ENCODE measurements at places on chromosomes 12 and 14.

DNA sequence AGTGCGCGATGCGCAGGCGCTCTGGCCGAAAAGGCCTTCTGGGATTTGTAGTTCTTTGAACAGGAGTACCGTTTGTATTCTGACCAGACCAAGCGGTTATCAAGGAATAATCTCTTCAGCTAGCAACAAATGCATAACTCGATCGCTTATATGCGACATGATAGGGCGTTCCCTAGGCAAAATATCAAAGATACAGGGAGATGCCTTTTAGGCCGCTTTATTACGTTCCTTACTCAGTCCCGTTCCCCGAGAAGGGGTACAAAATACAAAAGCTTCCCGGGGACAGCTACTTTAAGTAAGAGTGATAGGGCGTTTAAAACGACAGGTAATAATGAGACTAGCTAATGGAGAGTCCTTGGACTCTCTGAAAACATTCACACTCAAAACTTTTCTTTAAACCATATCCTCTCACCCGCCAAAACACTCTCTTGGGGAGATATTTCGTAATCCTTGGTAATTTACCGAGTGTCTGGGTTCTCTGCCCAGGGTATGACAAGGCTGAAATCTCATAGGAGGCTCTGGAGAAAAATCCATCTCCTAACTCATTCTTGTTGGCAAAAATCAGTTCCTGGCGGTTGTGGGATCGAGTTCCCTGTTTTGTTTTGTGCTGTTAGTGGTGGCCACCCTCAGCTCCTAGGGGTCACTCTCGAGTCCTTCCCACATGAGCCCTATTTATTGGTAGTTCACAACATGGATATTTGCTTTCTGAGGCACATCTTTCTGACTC lies 412 bp upstream of the SNW1 start:
- no peak for DNase-seq

- no peak for DNase-seq
These were observed 1241.4 kb upstream of the TMEM132C start for GRCh38 chr12:127025545-127025944.

GRCh38 chr12:30913323-30913722 lies 13.2 kb upstream of the TSPAN11 start:
- no peak for DNase-seq

DNA sequence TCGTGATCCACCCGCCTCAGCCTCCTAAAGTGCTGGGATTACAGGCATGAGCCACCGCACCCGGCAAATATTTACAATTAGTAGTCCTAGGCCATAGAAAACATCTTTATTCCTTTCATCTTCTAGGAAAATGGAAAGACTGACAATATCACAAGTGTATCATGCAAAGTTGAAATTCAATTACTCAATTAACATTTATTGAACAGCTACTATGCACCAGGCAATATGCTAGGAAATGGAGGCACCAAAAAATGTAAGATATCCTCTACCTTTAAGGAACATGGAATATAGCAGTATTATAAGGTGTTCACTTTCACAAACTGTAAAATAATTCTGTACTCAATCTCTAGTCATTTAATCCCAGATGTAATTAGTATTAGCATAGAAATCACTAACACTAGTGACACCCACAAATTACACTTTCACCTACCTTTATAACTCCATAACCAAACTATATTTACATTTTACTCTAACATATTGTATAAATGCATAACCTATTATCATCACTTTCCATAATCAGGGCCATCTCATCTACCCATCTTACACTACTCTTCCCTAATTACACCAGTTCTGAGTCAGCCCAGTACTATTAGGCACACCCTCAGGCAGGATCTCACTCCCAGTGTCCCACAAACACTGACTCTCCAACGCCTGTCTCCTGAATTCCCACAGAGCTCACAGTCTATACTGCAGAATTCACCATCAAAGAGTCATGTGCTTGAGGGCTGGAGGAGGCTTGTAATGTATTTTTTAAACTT lies 10.4 kb downstream of the CORO1C start:
- no peak for DNase-seq

- DNase-seq: no peak
These were observed 88.5 kb downstream of the GXYLT1 start for GRCh38 chr12:42056130-42056529.

- no peak for DNase-seq
These were observed 309.1 kb downstream of the GXYLT1 start for GRCh38 chr12:41835556-41835955.

Data from effector memory CD8-positive, alpha-beta T cell (primary cell).